ENCODE measurements at places on chromosomes 7 and 10.

DNA sequence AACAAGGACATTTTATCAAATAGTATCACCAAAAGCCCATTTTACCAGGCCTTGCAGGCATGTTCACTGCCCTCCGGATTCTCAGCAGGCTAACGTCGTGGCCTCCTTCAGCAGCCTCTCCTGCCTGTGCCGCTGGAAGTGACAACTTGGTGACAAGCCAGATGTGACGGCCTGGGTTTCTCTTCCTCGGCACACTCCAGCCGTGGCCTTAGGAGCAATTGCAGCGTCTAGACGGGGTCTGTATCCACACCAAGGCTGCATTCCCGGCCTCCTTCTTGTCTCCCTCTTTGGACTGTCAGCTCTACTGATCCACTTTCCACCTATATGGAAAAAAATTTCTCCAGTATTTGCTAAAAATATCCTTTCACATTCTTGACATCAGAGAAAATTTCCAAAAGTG, 145.3 kb upstream of the MGMT start:
- no peak for DNase-seq

GRCh38 chr10:102644066-102644645, at the start of gene TRIM8:
TRIM8 (plus strand) TSS chr10:102644479; CDS start chr10:102644618, 139 bp downstream.
- peak; percentile 70 for DNase-seq

- DNase-seq, result no peak
Observed at GRCh38 chr10:113240736-113241135, 290.7 kb downstream of the TCF7L2 start.

- DNase-seq, result no peak
Observed at GRCh38 chr7:70400829-70401380, 731.0 kb upstream of the GALNT17 start.

GRCh38 chr7:55641273-55641691, 69.0 kb upstream of the VOPP1 start:
- peak; percentile 62 for DNase-seq

GRCh38 chr7:42493436-42494198, 256.6 kb upstream of the GLI3 start:
- no peak for DNase-seq

GRCh38 chr10:44934416-44935200, 23.5 kb downstream of the TMEM72 start:
- DNase-seq, result no peak

GRCh38 chr7:79653136-79653631, 199.7 kb upstream of the MAGI2 start:
- DNase-seq, result no peak

DNA sequence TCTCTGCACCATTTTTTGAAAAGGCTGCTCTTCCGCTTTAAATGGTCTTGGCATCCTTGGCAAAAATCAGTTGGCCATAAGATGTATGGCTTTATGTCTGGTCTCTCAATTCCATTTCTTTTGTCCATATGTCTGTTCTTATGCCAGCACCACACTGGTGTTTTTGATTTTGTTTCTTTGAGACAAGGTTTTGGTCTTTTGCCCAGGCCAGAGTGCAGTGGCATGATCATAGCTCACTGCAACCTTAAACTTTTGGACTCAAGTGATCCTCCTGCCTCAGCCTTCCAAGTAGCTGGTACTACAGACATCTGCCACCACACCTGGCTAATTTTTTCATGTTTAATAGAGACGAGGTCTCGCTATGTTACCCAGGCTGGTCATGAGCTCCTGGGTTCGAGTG, 48.5 kb downstream of the ANLN start:
- DNase-seq, result no peak

DNA sequence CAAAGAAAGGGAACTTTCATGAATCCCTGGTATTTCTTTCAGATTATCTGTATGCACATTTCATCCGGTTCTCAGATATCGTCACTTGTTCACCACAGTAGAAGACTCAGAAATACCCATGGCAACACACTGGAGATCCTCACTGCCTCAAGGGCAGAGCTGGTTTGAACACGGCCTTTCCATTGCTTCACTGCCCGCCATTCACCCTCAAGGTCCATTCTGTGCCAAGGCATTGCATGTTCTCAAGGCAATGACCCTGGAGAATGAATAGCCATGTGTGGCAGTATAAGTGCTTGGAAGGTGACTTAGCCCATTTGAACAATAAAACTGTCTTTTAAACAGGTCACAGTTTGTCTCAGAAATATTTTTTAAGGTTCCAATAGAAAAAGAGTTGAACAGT, 606.5 kb downstream of the IPMK start:
- DNase-seq, result no peak

DNA sequence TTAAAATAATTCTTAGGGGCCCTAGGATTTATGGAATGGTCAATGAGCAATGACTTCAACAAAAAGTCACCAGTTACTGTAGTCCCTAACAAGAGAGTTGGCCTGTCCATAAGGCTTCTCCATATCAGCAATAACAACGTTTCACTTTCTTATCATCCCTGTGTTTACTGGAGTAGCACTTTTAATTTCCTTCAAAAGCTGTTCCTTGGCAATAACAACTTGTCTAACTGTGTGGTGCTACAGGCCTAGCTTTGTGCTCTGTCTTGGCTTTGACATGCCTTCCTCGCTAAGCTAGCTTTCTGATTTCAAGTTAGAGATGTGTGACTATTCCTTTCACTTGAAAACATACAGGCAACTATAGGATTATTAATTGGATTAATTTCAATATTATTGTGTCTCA, 81.1 kb downstream of the JMJD1C start:
- no peak for DNase-seq

GRCh38 chr10:116080553-116080952, 192.5 kb downstream of the GFRA1 start:
- DNase-seq, result no peak

DNA sequence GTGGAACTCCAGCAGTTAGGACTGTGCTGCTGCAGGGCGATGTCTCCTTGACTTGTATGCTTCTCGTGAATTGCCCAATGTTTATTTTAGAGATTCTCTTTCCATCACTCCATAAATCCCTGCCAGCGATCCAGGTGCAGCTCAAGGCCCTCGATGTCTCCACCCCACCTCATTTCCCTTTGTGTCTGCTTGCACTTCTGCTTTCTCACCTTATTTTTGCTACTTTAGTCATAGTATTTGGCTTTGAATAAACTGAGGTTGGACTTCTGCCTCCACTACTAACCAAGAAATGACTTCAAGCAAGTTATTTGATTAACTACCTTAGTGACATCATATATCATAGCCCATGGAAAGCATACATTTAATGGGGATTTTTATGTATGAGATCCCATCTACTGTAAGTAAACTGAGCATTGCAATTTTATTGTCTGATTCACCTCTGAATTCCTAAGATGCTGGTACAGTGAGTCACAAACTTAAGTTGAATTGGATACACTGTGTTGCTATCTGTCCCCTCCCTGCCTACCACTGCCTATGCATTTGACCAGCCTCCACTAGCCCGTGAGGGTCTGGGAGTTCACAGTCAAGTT, 255.8 kb downstream of the ABCA13 start:
- no peak for DNase-seq

DNA sequence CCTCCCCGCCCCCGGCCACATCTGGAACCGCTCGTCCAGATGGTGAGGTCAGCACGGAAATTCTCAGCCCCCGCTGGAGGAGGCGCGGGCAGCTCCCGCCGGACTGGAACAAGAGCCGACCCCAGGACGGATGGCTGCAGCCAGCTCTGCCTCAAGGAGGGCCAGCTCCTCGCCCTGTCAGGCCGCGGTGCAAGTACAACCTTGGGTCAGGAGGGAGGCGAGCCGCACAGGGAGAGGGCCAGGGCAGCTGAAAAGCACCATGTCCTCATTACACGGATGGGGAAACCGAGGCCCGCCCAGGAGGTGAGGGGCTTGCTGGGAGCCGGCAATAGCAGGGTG, 3.8 kb upstream of the GRIFIN start:
- no peak for DNase-seq

DNA sequence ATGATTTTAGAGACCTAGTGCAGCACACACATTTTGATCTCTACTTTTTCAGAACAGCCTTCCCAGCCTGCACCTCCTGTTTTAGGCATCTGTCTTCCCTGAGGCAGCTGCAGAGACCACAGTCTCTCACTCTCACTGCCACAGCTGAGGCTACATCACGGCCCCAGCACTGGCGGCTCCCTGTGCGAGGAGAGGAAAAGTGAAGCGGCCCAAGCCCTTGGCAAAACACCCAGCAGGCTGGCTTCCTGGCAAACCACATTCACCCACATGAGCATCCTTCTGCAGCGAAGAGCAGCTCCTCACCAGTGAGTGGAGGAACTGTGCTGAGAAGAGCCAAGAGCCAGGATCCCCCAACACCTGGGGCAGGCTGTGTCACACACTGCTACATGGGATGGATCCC, 14.0 kb downstream of the HUS1 start:
- DNase-seq, result no peak

- no peak for DNase-seq
Observed at GRCh38 chr7:103866919-103867318, 122.5 kb downstream of the RELN start.

DNA sequence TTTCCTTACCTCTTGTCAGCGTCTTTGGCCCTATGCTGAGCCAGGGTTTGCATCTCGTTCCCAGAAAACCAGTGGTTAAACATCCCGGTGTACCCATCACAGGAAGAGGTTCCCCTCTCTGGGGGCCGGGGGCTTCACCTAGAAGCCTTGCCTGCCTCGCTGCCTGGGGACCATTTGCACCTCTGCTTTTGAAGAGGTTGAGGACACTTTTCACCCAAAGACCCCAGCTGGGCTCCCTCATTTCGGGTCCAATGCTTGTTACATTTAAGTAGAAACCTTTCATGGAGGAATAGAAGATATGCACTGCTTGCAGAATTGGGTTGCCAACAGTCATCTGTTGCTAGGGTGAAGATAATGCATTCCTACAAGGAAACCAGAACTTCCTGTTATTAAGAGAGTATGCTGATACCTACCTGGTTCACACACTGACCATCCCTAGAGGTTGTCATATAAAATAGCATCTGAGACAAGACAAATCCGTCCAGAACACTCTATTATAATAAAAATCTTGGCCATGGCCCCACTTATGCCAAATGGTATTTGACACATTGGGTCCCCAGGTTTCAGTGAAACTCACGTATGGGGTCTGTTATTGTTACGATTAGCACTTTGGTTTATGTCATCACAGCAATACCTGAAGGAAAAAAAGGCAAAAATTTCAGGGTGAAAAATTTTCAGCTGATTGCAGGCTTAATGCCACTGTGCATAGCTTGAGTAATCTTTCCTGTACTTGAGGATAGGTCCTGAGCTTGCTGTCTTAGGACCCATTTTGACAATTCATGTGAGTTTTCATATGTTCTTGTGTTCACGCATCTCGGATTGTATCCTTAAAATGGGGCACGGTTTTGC, 917 bp downstream of the ZNF365 start:
- DNase-seq, result no peak

- DNase-seq, result no peak
Observed at GRCh38 chr10:6400821-6401465, 179.1 kb downstream of the PRKCQ start.

- DNase-seq, result no peak
Observed at GRCh38 chr10:85362401-85362800, 1004.2 kb downstream of the GRID1 start.

- no peak for DNase-seq
Observed at GRCh38 chr10:68010426-68010940, 64.6 kb downstream of the HERC4 start.

DNA sequence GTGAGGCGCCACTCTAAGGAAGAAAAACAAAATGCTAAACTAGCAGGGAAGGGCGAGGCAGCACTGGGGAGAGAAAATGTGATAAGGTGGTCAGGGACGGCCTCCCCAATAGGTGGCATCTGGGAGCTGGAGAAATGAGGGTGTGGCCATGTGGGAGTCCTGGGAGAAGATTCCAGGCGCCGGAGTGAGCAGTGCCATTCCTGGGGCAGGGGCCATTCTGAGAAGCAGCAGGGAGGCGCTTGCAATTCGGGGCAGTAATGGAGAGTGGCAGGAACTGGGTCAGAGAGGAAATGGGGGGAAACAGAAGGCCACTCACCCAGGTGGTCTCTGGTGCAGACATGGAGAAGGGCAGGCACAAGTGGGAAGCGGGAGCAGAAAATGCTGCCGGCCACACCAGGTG, 61.8 kb upstream of the LRRC18 start:
- no peak for DNase-seq

DNA sequence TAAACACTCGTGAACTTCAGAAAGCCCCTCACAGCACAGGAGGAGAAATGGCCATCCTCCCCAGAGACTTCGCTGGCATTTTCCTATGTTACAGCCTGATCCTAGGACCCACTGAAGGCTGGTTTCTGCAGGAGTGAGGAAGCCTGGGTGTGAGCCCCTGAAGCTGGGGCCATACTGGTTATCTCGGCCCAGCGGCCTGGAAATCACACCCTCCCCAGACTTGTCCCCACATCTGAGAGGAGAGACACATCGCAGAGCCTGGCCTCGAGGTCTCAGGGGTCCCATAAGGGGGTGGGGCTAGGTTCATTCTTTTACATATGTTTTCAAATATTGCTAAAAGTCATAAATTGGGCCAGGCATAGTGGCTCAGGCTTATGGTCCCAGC, 17.5 kb upstream of the RET start:
- no peak for DNase-seq

DNA sequence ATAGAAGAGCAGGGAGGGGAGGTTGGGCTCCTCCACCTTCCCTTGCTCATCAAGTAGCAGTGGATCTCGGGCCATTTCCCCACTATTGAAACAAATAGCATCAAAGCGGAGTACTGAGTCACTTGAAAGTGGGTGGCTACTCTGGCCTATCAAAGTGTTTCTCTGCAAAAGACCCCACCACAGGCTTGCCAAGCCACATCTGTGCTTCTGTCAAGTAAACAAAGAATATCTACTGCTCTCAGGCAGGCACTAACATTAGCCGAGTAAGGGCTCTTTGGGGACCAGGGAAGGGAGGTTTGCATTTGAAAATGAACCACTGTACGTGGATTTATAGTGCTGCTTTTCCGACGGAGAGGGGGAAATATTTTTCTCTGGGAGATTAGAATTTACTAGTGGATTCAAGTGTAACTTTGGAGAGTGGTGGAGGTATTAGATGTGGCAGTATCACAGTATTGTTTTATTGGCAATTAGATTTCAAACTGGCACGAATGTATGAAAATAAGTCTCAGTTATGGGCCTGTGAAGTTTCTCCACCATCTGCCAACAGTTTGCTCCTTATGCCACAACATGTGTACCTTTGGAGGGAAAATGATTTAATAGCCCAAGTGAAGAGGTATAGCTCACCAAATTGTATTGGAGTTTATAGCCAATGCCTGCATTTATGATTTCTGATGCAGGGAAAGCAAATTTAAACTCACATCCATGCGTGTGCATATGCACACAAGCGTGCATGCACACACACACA, 97.5 kb downstream of the RPS24 start:
- DNase-seq, result no peak

- no peak for DNase-seq
Observed at GRCh38 chr10:113199459-113199858, 249.4 kb downstream of the TCF7L2 start.

- DNase-seq, result no peak
Observed at GRCh38 chr7:128443831-128444600, 11.7 kb upstream of the HILPDA start.

DNA sequence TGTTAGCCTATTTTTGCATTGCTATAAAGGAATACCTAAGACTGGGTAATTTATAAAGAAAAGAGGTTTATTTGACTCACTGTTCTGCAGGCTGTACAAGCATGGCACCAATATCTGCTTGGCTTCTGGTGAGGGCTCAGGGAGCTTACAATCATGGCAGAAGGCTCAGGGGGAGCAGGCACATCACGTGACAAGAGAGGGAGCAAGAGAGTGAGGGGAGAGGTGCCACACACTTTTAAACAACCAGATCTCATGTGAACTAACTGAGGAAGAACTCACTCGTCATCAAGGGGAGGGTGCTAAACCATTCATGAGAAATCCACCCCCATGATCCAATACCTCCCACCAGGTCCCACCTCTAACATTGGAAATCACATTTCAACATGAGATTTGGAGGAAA, 73.9 kb upstream of the ADCY1 start:
- no peak for DNase-seq
